ENCODE measurements at places on chromosomes 5 and 9.

GRCh38 chr5:4018007-4018406 is 422.4 kb downstream of the IRX1 start:
- DNase-seq, result no peak

GRCh38 chr9:35835766-35836165 is 6.7 kb downstream of the TMEM8B start:
- DNase-seq, result no peak

DNA sequence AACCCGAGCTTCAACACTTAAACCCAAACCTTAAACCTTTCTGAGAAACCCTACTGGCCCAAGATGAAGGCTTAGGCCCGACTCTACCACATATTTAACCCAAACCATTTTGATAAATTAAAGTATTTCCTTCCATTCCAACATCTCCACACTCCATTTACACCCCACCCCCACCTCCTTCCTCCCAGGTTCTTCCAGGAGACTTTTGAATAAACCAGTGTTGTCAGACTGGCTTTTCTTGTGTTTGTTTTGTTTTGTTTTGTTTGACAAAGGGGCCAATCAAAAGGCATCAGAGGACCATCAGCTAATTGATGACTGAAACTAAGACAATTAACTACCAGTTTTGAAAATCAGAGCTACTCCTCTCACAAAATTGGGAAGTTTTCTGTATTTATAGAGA is 4.6 kb upstream of the ZNF608 start:
- DNase-seq, result no peak

GRCh38 chr5:179344431-179345182 is 654 bp downstream of the ADAMTS2 start:
- no peak for DNase-seq

GRCh38 chr9:36888551-36888950 is 145.5 kb downstream of the PAX5 start:
- DNase-seq, result no peak

- DNase-seq, result no peak
Measured at GRCh38 chr5:138351517-138351916, 968 bp upstream of the KDM3B start.

GRCh38 chr9:93500571-93501298 is 47.4 kb upstream of the FAM120AOS start:
- DNase-seq, result no peak

DNA sequence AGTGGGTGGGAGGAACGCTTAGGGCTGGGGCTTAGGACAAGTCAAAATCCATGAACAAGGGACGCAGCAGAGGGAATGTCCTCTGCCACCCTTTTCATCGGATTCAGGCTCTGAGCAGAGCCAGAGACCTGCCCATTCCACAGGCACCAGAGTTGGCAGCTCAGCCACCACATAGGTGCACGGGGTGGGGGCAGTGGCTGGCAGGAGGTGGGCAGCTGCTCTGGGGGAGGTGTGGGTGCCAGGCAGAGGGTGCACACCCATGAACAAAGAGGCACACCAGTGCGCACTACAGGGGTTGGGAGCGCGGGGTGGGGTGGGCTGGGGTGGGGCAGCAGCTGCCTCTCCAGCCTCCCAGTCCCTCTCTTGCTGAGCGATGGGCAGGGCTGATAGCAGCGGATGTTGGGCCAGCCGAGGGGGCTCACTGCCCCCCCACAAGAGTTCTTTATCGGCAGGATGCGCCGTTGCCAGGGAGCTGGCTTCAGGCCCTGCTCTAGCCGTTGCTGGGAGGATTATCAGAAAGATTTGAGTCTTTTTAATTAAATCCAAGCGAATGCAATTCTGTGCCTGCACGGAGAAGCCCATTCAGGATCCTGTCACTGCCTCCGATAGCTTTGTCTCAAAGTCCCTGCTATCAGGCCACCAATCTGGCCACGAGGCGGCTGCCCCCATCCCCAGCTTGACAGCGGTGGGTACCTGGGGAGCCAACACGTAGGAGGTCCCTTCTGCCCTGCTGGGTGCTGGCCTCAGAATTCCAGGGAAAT is 64.3 kb upstream of the LMX1B start:
- no peak for DNase-seq

DNA sequence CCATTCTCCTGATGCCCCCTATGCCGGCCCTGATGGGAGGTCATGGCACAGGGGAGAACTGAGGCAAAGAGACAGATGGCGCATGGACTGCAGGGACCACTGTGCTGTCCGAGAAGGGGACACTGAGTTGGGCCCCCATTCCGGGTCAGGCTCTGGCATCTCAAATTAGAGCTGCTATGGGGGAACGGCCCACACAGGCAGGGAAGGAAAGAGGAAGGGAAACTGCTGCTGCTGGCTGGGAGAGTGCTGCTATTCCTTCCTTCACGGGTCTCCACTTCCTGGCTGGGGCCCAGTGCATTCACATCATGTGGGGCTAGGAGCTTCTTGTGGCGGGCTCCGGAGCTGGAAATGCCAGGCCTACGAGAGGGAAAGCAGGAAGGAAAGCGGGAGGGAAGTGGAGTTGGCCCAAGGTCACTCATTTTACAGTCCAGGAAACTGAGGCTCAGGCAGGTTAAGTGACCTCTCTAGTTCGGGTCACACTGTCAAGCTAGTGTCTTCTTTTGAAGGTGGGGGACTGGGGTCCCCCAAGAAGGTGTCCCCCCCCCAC is 1.3 kb upstream of the CARD19 start:
- no peak for DNase-seq

GRCh38 chr5:130045334-130045733 is 141.1 kb downstream of the CHSY3 start:
- DNase-seq, result no peak

- no peak for DNase-seq
Measured at GRCh38 chr5:72188166-72188565, 80.9 kb downstream of the MAP1B start.

DNA sequence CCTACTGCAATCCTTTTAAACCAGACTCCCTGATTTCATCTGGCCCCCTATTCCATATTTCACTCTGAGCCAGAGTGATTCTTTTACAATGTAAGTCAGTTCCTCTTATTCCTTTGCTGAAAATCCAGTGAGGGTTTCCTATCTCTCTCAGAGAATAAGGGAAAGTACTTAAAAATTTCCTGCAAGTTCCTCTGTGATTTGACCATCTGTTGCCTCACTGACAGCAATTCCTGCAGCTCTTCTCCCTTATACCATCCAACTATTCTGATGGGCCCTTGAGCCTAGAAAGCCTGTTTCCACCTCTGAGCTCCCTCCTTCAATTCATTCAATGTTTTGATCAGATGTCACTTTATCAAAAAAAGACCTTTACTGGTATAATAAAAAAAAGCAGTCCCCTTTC is 317.1 kb upstream of the CCNH start:
- DNase-seq, result no peak

GRCh38 chr5:115193295-115193694 is 23.6 kb upstream of the TRIM36 start:
- no peak for DNase-seq

Measured in activated T-cell treated with anti-CD3 and anti-CD28 coated beads, Interleukin-2, amount 50 U/mL, for 4 hours (primary cell).